Activated T-helper 1 cell treated with anti-CD3 and anti-CD28 coated beads, Interleukin-12 subunit alpha, Interleukin-12 subunit beta, Interleukin-2, Interleukin-4 antibody, amounts not matched to agents 30 ng/mL and 10 ng/mL and 1 ng/mL, durations not matched to agents 14 hours and 24 hours and 36 hours (primary cell): ENCODE measurements at places on chromosomes 5 and 9.

DNA sequence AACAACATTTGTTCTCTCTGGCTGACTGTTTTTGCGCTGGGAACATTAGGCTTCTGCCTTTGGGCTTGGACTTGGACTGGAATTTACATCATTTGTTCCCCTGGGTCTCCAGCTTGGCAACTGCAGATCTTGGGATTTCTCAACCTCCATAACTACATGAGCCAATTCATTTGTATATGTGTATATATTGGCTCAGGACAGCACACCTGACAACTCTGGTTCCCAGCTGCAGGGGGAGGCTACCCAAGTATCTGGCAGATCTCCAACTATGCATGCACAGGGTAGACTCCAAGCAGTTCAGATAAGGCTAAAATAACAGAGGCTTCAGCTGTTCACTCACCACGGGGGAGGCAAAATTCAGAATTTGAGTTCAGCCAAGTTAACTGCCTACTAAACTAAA lies 31.6 kb upstream of the F2RL1 start:
- no peaks in the 10 kb centered on the region for H3K36me3 ChIP-seq
- no peak for DNase-seq
- H3K27ac ChIP-seq, result no peak overlapping the region
- H3K27me3 ChIP-seq, result peaks cover 1% of the 10 kb centered on the region
- no peak overlapping the region for H3K4me3 ChIP-seq

DNA sequence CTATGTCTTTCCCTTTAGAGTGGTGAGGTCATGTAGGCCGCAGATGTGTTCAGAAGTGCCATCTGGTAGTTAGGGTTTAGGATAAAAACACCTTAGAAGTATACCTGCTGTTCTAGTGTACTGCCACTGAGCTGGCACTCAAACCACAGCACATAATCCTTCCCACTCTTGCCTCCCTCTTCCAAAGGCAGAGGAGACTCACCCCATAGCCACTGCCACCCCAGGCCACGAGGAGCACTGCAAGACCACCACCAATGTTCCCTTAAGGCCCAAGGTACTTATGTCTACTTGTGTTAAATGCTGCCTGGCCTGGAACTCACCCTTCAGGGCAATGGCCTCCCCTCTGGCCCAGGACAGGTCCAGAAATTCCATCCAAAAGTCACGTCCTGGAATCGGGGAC lies 379.5 kb upstream of the EDIL3 start:
- no peaks in the 10 kb centered on the region for H3K4me1 ChIP-seq
- no peak overlapping the region for H3K4me3 ChIP-seq
- H3K36me3 ChIP-seq, result no peaks in the 10 kb centered on the region
- no peaks in the 10 kb centered on the region for H3K27me3 ChIP-seq

DNA sequence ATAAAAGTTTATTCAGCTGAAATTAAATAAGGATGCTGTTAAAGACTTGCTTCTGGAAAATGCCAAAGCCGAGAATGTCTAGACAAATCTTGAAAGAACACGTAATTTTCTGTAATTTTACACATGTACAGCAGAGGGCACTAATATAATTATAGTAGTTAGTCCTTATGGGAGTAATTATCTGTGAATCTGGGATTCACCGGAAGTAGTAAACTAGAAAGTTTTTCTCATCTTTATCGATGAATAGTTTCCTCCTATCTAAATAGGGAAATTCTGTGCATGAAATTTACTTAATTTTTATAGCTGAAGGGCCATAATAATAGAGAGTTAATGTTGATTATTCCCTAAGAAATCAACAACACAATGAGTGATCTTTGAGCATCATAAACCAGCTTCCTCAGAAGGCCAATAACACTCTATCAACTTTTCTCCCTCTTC lies 18.4 kb upstream of the CNTLN start:
- H3K27ac ChIP-seq, result no peak overlapping the region
- no peaks in the 10 kb centered on the region for H3K4me1 ChIP-seq
- DNase-seq, result no peak
- no peaks in the 10 kb centered on the region for H3K27me3 ChIP-seq
- no peak overlapping the region for H3K4me3 ChIP-seq

- H3K4me3 ChIP-seq, result no peak overlapping the region
- no peak for DNase-seq
- H3K27me3 ChIP-seq, result no peaks in the 10 kb centered on the region
- no peaks in the 10 kb centered on the region for H3K4me1 ChIP-seq
- no peak overlapping the region for H3K27ac ChIP-seq
Observed at GRCh38 chr5:106154280-106154716, 1516.4 kb downstream of the EFNA5 start.

DNA sequence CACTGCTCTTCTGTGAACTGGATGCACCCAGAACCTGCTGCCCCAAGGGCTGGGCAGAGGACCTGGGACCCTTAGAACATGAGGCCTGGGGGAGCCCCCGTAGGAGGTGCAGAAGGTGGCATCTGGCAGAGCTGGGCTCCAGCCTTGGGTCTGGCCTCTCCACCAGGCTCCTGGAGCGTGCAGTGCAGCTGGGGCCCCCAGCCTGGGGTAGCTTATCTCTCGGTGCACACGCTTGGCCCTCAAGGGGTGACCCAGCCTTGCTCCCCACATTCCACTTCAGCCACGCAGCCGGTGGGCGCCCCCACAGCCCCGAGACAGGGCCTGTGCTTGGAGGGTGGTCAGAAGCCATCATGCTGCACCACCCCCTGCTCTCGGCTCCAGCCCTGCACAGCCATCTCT lies 5.6 kb upstream of the NR5A1 start:
- no peak overlapping the region for H3K27ac ChIP-seq
- no peaks in the 10 kb centered on the region for H3K4me1 ChIP-seq
- H3K4me3 ChIP-seq, result no peak overlapping the region

DNA sequence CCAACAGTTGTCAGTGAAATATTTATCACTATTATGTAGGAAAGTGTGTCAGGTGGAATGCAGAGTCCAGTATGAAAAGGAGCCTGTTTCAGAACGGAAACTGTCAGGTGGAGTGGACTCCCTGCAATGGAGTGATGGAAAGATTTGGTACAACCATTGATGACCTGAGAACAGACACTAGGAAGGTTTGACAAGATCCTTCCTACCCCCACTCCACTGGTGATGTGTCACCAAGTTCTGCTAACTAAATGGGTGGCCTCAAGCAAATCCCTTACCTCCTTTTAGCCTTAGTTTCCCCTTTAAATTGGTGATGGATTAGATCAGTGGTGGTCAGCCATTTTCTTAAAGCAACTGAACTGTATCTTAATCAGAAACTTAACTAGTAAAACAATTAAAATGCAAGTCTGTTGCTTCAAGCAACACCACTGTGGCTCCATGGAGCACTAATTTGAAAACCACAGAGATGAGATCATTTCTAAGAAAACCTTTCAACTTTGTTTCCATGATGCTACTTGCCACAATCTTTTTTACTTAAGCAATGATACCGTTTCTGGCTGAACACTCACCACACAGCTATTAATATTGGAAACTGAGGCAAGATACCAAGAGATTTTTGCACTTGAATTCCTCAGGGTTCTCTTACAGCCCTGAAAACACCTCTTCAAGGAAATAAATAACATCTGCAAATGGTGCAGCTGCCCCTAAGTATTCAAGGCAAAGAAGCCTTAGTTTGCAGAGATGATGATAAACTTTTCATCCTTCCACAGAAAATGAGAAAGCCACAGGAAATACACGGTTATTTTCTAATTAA lies 140.6 kb downstream of the ERCC6L2 start:
- H3K27ac ChIP-seq, result peak overlapping the region; percentile 100
- H3K4me3 ChIP-seq, result peak overlapping the region; percentile 44
- DNase-seq, result peak; percentile 48

GRCh38 chr5:170056561-170057267 lies 49.0 kb upstream of the FOXI1 start:
- DNase-seq, result no peak
- H3K4me1 ChIP-seq, result no peaks in the 10 kb centered on the region
- H3K27me3 ChIP-seq, result no peaks in the 10 kb centered on the region
- H3K27ac ChIP-seq, result no peak overlapping the region
- H3K4me3 ChIP-seq, result no peak overlapping the region

GRCh38 chr9:74824654-74825053 lies 63.1 kb downstream of the TRPM6 start:
- H3K4me1 ChIP-seq, result no peaks in the 10 kb centered on the region
- DNase-seq, result no peak
- no peak overlapping the region for H3K4me3 ChIP-seq
- H3K36me3 ChIP-seq, result no peaks in the 10 kb centered on the region
- peaks cover 3% of the 10 kb centered on the region for H3K27me3 ChIP-seq
- H3K27ac ChIP-seq, result no peak overlapping the region

GRCh38 chr9:116151966-116152381 lies 1.6 kb upstream of the PAPPA start:
- H3K36me3 ChIP-seq, result peaks cover 1% of the 10 kb centered on the region
- no peak for DNase-seq
- peaks cover 9% of the 10 kb centered on the region for H3K4me1 ChIP-seq
- H3K27ac ChIP-seq, result no peak overlapping the region
- no peak overlapping the region for H3K4me3 ChIP-seq

DNA sequence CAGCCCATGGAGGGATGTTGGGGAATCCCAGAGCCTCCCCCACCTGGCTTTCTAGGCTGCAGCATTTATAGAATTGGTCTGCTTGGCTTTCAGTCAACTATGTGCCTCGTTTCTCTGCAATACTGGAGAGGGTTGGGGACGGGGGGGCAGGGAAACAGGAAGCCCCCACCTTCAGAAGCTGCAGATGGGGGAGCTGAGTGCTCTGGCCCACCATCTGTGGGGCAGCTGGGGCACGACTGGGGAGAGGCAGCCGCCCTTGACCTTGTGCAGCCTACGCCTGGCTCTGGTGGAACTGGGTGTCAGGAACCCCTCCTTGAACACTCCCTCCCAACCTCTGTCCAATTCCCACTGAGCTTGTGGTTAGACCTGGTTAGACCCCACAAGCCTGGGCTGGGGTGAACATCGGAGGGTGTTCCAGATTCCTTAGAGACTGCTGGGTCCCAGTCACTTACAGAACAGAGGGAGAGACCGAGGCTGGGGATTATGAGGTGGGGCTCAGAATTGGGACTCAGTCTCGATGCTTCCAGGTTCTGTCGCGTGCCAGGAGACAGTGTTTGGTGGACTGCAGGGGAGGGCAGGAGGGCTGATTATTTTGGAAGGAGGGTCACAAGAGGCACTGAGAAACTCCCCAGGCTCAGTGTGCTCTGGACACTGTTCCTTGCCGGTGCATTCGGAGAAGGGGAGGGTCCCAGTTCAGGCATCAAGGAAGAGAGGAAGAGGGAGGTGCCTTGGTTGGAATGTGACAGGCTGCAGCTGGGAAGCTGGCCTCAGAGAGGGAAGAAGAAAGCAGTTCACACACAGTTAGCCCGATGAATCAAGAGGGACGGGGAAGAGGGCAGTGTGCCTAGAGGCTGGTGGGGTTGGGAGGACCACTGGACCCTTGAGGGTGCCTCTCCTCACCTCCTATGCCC lies 25.6 kb downstream of the COL27A1 start:
- H3K36me3 ChIP-seq, result no peaks in the 10 kb centered on the region
- no peak for DNase-seq
- no peaks in the 10 kb centered on the region for H3K27me3 ChIP-seq
- H3K27ac ChIP-seq, result no peak overlapping the region
- no peaks in the 10 kb centered on the region for H3K4me1 ChIP-seq

DNA sequence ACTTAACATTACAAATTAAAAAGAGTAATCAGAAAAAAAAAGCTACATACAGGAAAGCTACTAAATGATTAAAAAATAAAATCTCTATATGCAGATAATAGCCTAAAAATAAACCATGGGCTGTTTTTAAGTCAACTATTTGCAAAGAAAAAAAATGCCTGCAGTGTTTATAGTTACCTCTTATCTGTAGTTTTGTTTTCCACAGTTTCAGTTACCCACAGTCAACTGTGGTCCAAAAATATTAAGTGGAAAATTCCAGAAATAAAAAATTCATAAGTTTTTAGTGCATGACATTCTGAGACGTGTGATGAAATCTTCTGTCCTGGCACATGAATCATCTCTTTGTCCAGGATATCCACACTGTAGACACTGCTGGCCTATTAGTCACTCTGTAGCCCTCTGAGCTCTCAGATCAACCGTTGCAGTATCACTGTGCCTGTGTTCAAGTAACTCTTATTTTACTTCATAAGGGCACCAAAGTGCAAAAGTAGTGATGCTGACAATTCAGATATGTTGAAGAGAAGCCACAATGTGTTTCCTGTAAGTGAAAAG lies 59.2 kb downstream of the PRELID2 start:
- H3K4me3 ChIP-seq, result no peak overlapping the region
- DNase-seq, result no peak
- H3K36me3 ChIP-seq, result no peaks in the 10 kb centered on the region
- no peak overlapping the region for H3K27ac ChIP-seq
- no peaks in the 10 kb centered on the region for H3K27me3 ChIP-seq

- no peak overlapping the region for H3K27ac ChIP-seq
- peaks cover 7% of the 10 kb centered on the region for H3K27me3 ChIP-seq
- no peaks in the 10 kb centered on the region for H3K4me1 ChIP-seq
- DNase-seq, result peak; percentile 3
Observed at GRCh38 chr5:96146675-96147074, 185.0 kb upstream of the ELL2 start.

GRCh38 chr9:127767909-127768331 lies 10.5 kb downstream of the SH2D3C start:
- H3K36me3 ChIP-seq, result peaks cover 51% of the 10 kb centered on the region
- DNase-seq, result no peak
- peak overlapping the region; percentile 31 for H3K4me3 ChIP-seq
- peaks cover 78% of the 10 kb centered on the region for H3K4me1 ChIP-seq
- no peaks in the 10 kb centered on the region for H3K27me3 ChIP-seq

DNA sequence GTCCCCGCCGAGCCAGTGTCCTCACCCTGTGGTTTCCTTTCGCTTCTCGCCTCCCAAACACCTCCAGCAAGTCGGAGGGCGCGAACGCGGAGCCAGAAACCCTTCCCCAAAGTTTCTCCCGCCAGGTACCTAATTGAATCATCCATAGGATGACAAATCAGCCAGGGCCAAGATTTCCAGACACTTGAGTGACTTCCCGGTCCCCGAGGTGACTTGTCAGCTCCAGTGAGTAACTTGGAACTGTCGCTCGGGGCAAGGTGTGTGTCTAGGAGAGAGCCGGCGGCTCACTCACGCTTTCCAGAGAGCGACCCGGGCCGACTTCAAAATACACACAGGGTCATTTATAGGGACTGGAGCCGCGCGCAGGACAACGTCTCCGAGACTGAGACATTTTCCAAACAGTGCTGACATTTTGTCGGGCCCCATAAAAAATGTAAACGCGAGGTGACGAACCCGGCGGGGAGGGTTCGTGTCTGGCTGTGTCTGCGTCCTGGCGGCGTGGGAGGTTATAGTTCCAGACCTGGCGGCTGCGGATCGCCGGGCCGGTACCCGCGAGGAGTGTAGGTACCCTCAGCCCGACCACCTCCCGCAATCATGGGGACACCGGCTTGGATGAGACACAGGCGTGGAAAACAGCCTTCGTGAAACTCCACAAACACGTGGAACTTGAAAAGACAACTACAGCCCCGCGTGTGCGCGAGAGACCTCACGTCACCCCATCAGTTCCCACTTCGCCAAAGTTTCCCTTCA lies 1.4 kb downstream of the GLIS3 start:
- DNase-seq, result peak; percentile 19
- H3K4me1 ChIP-seq, result peaks cover 55% of the 10 kb centered on the region
- peaks cover 44% of the 10 kb centered on the region for H3K27me3 ChIP-seq
- H3K27ac ChIP-seq, result peak overlapping the region; percentile 92

DNA sequence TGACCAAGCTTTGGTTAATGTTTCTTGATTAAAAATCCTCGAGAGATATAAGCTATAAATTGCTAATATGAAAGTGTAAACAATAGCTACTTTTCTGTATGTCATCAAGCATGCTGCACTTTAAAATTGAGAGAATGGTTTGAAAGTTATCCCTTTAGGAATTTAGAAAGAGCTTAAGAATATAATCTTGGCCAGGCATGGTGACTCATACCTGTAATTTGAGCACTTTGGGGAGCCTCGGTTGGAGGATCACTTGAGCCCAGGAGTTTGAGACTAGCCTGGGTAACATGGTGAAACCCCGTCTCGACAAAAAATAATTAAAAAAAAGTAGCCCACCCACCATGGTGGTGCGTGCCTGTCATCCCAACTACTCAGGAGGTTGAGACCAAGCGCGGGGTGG lies 12.2 kb upstream of the MROH2B start:
- no peak for DNase-seq
- H3K4me3 ChIP-seq, result no peak overlapping the region
- H3K27ac ChIP-seq, result no peak overlapping the region
